ENCODE measurements at places on chromosomes 2 and 18.

DNA sequence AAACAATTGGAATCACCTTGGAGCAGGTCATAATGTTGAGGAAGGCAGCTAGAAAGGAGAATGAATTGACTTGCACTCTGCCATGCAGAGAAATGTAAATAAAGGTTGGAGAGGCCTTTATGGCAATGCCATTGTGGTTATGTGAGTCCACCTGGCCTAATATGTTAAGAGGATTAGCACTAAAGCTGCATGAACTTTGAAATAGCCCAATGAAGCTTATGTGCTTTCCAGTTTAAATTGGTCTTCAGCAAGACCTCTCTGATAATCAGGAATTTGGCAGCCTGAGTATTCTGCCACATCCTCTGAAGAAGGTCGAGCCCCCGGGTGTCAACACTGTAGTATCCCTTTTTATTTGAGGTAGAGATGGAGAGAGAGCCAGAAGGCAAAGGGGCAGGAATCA lies 464.9 kb downstream of the CDH2 start:
- no peaks in the 10 kb centered on the region for H3K36me3 ChIP-seq
- H3K4me1 ChIP-seq: no peaks in the 10 kb centered on the region
- no peaks in the 10 kb centered on the region for H3K27me3 ChIP-seq
- H3K4me3 ChIP-seq: no peak overlapping the region
- H3K27ac ChIP-seq: no peak overlapping the region
- DNase-seq: no peak

GRCh38 chr18:54532222-54532621 lies 58.8 kb upstream of the DYNAP start:
- no peak overlapping the region for H3K4me3 ChIP-seq
- no peak for DNase-seq
- H3K4me1 ChIP-seq: no peaks in the 10 kb centered on the region

GRCh38 chr2:186721956-186722355 lies 28.1 kb downstream of the FAM171B start:
- no peaks in the 10 kb centered on the region for H3K36me3 ChIP-seq
- no peak overlapping the region for H3K4me3 ChIP-seq
- no peaks in the 10 kb centered on the region for H3K4me1 ChIP-seq
- DNase-seq: no peak

- DNase-seq: no peak
- H3K36me3 ChIP-seq: no peaks in the 10 kb centered on the region
- H3K27me3 ChIP-seq: no peaks in the 10 kb centered on the region
- peaks cover 21% of the 10 kb centered on the region for H3K4me1 ChIP-seq
- H3K27ac ChIP-seq: peak overlapping the region; percentile 37
These were observed 185.7 kb downstream of the FAM210A start for GRCh38 chr18:13540477-13541182.

- H3K4me3 ChIP-seq: peak overlapping the region; percentile 56
- no peaks in the 10 kb centered on the region for H3K4me1 ChIP-seq
- H3K27ac ChIP-seq: no peak overlapping the region
These were observed 714 bp downstream of the ASXL3 start for GRCh38 chr18:33578518-33579348.
